ENCODE measurements at places on chromosomes 4 and X.

DNA sequence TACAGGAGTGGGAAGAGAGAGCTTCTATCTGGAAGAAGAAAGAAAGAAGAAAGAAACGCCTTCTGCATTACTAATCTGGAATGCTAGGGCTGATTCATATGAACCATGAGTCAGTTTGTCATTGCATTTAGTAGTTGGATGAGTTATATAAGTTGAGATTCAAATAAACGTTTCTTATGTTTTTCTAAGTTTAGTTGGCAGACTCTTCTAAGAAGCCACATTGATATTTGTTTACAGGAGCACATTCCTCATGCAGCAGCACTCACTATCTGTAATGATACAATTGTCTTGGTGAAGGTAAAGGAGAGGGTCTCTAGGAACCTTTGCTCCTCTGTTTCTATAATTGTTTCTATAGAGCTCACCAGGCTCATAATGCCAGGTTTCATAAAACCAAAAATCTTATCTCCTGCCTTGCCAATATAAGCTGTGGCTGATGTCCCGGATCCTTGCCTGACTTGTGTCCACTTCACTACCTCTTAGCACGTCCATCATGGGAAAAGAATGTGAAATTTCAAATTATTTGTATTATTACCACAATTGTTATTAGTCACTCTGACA, 39.5 kb downstream of the HOPX start:
- no peak for DNase-seq

DNA sequence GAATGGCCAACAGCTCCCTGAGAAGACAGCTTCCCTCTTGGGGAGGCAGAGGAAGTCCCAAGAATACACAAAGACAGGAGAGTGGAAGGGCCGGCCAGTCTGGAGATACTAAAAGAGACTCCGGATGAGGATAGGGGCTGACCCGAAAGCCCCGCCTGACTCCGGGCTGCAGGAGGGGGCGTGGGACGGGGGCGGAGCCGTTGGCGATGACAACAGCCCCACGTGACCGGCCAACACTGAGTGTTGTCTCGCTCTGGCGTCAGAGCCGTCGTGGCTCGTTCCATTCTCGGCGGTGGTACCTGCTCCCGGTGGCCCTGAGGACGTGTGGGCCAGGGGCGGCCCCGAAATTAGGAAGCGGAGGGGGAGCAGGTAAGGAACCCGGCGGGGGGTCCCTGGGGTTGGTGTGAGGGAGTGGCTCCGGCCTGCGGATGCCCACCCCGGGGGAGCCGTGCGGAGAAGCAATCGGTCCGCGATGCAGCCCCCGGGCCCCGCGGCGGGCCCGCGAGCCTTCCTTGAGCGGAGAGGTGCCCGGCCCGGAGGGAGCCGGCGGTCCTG, at the start of gene BEX4:
BEX4 (plus strand) TSS at position 239 of the 555 bp plus-strand sequence. CDS start 1,046 bp downstream, outside the sequence.
- DNase-seq, result peak; percentile 62

GRCh38 chr4:15965325-15965724, 2.4 kb upstream of the FGFBP2 start:
- no peak for DNase-seq

DNA sequence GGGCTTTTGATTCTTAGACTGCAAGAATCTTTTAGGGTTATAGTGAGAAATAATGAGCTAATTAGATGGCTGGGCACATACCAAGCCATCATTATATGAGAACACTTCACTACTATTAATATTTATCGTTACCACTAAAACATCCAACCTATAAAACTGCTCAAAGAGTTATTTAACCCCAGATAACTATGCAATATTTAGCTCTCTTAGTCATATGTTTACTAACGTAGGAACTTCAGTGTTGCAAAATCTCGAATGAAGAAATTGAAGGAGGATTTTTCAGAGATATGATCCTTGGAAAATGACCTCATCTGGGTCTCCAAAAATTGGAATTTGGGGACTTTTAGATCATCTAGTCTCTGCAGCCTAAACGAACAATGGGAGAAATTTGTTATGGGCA, 265.0 kb upstream of the RPS6KA3 start:
- DNase-seq, result no peak

- DNase-seq, result no peak
Observed at GRCh38 chr4:53598483-53598882, 7.2 kb upstream of the LNX1 start.

DNA sequence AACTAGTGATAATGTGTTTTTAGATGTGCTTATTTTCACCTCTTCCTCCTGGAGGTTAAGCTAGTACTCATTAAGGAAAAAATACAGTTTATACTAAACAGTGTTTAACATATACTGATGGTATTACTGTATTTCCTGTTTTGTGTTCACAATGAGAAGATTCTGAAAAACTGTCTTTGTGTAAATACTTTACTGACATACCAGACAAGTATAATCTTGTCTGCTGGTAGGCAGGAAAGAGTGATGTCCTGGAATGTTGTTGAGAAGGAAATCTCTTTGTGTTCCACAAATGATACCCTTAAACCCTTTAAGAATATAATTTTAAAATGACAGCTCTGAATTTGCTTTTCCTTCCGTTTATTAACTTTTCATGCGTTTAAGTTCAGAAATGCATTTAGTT, 205.5 kb upstream of the NUDT6 start:
- no peak for DNase-seq

DNA sequence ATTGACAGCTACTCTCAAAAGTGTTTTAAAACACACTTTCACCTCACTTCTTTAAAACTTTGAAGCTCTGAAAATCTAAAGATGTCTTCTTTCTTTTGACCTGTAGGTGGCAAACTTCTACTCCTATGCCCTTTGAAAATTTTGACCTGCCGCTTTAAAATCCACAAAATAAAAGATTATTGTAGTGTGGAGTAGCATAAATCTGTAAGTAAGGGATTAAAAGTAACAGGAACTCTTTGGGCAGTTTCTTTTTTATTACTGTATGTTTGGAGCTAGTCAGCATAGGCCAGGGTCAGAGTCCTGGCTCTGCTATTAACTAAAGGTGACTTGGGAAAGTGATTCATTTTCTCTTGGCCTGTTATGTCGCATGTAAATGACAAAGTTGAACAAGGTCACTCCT, 25.5 kb downstream of the BBS12 start:
- no peak for DNase-seq

GRCh38 chr4:15702941-15703403, at the start of gene BST1:
TSS of gene BST1 (plus strand) at chr4:15703065. CDS start at chr4:15703145, 80 bp downstream.
- DNase-seq, result no peak

- DNase-seq, result no peak
Observed at GRCh38 chrX:148643460-148643859, 143.0 kb downstream of the AFF2 start.

- DNase-seq, result no peak
Observed at GRCh38 chrX:13283950-13284546, 35.8 kb downstream of the ATXN3L start.

- no peak for DNase-seq
Observed at GRCh38 chrX:43559644-43560043, 96.5 kb upstream of the MAOA start.

- no peak for DNase-seq
Observed at GRCh38 chr4:64584125-64584524, 174.9 kb upstream of the TECRL start.

GRCh38 chrX:102975016-102975415, 37.9 kb downstream of the RAB40AL start:
- no peak for DNase-seq

DNA sequence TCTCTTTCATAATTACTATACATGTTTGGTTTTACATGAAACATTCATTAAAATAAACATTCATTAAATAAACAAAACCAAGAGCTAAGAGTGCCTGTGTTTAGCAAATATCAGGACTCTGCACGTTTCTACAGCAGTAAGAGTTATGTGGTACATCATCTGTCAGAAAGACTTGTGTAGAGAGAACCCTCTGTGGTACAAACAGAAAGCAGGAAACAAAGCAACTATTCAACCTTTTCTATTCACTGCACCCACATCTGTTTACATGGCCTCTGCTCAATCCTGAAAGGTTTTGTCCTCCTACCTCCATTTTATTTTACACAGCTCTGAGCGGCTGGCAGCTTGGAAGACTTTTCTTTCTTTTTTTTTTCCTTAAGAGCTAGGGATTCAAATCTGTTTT, 90.7 kb upstream of the PCDH18 start:
- no peak for DNase-seq

DNA sequence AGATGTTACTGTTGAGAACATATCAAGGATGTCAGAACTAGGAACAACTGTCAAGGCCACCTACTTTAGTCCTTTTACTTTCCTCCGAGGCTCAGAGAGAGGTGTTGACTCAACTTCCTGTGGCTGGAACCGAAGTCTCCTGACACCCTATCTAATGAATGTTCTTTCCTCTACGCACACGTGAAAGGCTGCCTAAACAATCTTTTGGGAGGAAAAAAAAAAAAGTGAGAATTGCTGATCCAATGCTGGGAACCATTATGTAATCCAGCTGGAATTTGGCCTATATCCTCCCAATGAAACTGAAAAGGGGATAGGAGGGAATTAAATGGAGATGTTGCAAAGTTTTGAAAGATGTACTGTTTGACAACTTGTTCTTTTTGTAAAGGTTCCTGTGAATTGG, 8.3 kb upstream of the MAP7D3 start:
- no peak for DNase-seq

- DNase-seq, result no peak
Observed at GRCh38 chr4:78666830-78667258, 109.3 kb upstream of the BMP2K start.

DNA sequence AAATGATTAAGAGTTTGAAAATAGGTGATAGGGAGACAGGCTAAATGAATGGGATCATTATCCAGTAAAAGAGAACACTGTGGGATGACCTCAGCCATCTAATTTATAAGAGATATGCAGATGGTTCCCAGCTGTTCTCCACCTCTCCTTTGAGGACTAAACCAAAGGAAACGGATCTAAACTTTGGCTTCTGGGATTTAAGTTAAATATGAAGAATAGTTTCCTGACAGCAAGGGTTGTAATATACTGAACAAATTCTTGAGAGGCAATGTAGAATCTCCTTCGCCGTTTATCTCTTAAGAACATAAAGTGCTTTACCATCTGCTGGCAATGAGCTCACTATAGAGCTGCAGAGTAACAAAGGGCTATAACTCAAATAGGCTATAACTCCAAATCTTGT, 35.4 kb upstream of the HPGDS start:
- DNase-seq, result no peak

All from HuH-7.5 (cell line).